ENCODE measurements at places on chromosomes 12 and 14.

DNA sequence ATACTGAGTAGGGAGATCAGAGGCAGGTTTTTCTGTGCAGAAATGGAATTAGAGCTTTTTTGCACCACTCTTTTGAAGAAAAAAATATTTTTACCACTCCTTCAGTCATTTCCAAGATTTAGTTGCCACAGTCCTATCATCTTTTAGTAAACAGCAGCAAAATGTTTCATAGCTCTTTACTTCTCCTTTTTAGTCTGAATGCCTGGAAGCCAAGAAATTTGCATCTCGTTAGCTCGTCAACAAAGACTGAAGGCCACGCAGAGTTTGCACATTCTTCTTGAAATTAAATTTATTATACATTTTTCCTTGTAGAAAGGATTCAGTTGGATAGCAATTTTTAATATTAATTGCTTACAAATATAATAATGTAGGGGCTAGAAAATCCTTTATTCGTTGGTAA is 544.5 kb upstream of the ATP2B1 start:
- no peak for DNase-seq

DNA sequence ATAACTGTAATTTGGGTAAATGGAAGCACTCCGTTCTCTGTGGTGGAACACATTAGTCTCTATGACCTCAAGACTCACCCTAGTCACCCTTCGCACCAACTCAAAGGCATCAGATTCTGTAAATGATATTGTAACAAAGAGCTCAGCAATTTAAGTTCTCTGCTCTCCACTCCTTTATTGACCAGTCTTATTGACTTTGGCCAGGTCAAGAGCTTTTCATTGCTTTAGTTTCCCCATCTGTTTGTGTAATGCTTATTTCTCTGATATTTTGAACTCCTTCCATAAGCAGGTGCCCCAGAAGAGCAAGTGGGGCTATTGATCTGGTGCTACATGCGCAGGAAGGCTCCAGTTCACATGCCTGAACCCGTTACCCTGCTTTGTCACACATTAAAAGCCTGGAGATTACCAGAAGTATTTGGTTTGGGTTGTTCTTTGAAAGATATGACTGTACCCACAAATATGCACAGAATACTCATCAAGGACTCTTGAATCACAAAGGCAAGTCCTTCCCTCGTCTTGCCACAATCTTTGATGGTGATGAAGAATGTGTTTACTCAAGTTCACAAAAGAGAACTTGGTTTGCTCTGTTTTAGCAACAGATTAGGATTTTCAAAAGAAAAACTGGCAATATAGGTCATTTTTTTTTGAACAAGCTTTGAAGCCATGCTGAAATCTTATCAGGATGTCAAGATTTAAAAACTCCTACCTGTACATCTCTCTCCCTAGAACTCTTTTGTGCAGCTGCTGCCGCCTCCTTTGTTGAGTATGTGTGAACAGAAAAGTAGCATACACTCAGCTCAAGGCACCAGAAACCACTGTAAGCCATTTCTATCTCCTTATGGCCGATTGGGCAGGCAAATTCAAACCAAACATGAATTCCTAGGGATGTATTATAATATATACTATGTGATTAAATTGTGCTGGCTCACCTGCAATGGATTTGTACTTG is 193.9 kb downstream of the BCAT1 start:
- DNase-seq: peak; percentile 94

GRCh38 chr14:70802379-70802778 is 6.9 kb downstream of the MAP3K9 start:
- DNase-seq: no peak

GRCh38 chr14:90658541-90658967 is 157.7 kb downstream of the TTC7B start:
- DNase-seq: no peak

DNA sequence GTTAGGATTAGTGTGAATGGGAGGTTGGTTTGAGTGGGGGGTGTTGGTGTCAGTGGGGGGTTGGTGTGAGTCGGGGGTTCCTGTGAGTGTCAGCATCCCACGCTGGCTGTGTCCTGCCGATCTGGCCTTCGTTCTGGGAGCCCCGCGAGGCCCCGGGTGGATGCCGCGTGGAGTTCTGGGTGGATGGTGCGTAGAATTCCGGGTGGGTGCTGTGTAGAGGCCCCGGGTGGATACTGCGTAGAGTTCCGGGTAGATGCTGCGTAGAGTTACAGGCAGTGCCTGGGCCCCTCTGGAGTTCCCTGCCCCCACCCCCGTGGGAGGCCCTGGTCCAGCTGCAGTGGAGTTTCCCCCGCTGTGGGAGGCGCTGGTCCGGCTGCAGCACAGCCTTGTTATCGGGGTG is 8.7 kb downstream of the NOC4L start:
- no peak for DNase-seq

DNA sequence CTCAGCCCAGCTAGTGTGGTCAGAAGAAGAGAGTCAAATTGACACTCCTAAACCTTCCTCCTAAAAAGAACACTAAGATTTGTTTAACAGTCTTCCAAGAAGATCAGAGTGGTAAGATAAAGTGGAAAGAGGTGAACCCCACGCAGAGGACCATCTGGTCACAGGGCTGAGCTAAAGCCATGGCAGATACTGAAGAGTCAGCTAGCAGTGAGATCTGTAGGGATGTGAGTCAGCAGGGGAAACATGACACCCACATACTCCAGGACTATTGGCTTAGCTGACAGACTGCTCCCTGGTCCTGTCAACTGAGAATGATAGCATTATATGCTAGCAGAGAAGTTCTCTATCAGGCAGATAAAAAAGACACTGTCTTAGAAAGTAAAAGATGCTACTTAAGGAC is 269.4 kb upstream of the ALG10 start:
- no peak for DNase-seq

DNA sequence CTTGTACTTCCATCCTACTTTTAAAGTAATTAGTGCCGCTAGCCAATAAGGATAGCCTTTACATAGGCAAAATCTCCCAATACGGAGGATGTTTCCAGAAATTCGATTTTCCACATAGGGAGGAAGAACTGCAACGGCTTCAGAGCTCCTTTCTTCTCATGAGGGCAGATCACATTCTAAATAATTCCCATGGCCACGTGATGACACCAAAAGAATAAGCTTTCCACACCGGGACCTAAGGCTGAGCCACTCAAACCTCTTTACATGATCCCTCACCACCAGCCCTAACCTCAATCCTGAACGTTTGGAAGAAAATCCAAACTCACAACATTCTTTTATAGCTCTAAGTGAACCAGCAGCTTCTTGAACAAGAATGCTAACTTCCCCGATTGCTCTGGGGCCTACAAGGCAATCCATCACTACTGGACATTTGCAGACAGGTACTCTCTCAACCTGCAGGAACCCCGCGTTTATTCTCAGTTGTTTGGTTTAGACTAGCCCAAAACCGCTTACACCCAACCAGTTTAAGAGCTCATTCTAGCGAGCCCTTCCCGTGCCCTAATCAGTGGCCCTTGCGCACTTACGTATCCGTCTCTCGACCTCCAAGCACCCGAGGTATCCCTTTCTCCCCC is 884 bp downstream of the CAPRIN2 start:
- peak; percentile 23 for DNase-seq

- DNase-seq: no peak
Observed at GRCh38 chr12:107661830-107662229, 23.8 kb upstream of the PWP1 start.

DNA sequence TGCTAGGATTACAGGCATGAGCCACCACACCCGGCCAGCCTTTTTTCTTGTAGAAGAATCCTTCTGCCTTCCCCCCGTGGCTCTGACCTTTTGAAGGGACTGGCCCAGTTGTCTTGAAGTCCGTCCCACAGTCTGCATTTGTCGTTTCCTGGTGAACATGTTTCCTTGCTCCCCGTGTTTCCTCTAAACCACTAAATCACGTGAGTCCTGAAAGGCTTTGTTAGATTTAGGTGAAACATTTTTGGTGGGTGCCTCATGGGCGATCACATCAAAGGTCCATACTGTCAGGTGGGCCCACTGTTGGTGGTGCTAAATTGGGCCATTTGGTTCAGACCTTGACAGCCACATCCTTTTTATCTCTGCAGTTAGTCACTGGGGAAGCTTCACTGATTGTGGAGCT is 26.3 kb downstream of the MLXIP start:
- DNase-seq: no peak
